ENCODE measurements at places on chromosomes 3 and 15.

GRCh38 chr3:185766329-185767001 lies 58.4 kb downstream of the IGF2BP2 start:
- DNase-seq = no peak

- no peak for DNase-seq
Measured at GRCh38 chr3:17023006-17023664, 138.4 kb downstream of the PLCL2 start.

- DNase-seq = no peak
Measured at GRCh38 chr3:94311651-94312050, 248.8 kb downstream of the NSUN3 start.

- no peak for DNase-seq
Measured at GRCh38 chr3:142972092-142972753, 8.7 kb upstream of the PAQR9 start.

DNA sequence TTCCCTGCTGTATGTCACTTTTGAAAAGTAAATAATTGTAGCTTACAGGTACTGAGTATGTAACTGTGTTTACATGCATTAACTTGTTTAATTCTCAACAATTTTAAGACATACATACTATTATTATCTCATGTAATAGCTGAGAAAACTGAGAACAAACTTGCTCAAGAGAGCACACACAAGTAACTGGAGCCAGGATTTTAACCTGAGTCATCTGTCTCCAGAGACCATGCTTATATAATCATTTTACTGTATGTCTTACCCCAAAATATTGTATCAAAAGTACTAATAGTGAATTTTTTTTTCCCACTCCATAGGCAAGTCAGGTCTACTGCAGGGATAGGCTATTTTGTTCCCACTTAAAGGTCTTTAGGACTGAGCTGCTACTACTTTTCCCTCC lies 95.4 kb downstream of the FEZF2 start:
- no peak for DNase-seq
